Cardiac septum (tissue), 1 donor: ENCODE measurements at places on chromosomes 3 and 15.
A peak's percentile ranks its signal among the peaks of the same experiment; 100 is the strongest.

DNA sequence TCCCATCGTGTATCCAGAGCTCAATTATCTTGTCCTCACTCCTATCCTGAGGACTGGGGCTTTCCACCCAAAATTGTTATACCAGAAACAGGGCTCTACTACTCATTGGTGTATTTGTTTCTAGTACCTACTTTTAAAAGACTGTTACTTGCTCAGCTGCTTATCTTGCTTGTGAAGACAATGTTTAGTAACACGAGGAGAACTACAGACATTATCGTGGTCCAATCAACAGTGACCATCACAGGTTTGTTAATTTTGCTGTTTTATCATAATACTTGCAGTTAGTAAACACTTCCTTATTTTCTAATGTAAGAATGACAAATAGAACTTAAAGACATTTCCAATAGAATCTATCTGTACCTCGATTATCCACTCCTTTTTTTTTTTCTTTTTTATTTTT, 13.5 kb downstream of the LRCH3 start:
- DNase-seq = no peak

DNA sequence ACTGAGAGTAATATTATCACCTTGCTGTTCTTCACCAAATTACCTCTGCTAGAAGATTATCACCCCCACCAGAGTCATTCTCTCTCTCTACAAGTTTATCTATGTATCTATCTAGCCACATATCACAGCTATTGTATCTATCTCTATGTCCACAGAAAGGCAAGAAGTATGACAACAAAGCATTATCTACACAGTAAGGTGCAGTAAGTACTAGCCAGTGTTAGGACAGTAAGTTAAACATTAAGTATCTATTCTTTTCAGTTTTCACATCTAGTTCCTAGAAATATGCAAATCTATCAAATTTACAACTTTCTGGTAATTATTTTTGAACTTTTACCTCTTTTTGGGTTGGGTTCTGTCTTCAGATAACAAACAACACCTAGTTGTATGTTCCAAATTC, 26.5 kb upstream of the XXYLT1 start:
- DNase-seq = no peak

GRCh38 chr3:116338713-116339112, 106.6 kb downstream of the LSAMP start:
- DNase-seq = no peak

- peak; percentile 79 for DNase-seq
Observed at GRCh38 chr3:197354568-197355001, 56.2 kb upstream of the DLG1 start.

GRCh38 chr3:122745369-122746021, 48.1 kb downstream of the HSPBAP1 start:
- no peak for DNase-seq

- no peak for DNase-seq
Observed at GRCh38 chr3:189718215-189718614, 87.0 kb downstream of the TP63 start.

- DNase-seq = peak; percentile 22
Observed at GRCh38 chr3:141941093-141941492, 64.7 kb downstream of the ATP1B3 start.

- DNase-seq = no peak
Observed at GRCh38 chr15:89772932-89773583, 3.1 kb upstream of the MESP2 start.

GRCh38 chr15:63263519-63263918, 13.9 kb upstream of the APH1B start:
- no peak for DNase-seq

- no peak for DNase-seq
Observed at GRCh38 chr3:48018841-48019240, 2.6 kb upstream of the MAP4 start.

GRCh38 chr3:52714335-52715302, 8.7 kb downstream of the SPCS1 start:
- DNase-seq = no peak

DNA sequence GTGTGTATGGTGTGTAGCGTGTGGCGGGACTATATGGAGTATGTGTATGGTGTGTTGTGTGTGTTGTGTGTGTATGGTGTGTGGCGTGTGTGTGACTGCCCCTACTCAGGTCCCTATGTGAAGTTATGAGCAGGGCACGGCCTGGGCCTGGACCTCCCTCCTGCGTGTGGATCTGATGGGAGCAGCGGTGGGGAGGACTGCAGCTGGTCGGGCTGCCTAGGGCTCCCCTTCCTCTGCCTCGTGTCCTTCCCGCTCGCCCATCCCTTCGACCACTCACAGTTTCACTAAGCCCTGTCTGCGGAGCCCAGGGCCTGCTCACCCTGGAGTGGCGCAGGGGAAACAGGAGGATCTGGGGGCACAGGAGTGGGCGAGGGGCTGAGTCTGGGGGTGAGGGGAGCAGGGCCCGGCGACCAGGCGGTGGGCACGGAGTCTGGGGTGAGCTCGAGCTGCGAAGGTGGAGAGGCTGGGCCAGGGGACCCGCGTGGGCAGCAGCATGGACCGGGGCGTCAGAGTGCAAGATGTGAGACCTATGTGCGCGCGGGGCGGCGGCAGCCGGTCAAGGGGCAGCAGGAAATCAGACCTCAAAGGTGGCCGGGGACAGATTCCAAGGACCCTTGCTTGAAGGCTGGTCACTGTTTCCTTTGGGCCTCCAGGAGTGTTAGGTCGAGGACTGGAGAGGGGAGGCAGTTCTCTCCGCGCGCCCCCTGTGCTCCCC, 26.6 kb downstream of the GABRA5 start:
- DNase-seq = no peak

DNA sequence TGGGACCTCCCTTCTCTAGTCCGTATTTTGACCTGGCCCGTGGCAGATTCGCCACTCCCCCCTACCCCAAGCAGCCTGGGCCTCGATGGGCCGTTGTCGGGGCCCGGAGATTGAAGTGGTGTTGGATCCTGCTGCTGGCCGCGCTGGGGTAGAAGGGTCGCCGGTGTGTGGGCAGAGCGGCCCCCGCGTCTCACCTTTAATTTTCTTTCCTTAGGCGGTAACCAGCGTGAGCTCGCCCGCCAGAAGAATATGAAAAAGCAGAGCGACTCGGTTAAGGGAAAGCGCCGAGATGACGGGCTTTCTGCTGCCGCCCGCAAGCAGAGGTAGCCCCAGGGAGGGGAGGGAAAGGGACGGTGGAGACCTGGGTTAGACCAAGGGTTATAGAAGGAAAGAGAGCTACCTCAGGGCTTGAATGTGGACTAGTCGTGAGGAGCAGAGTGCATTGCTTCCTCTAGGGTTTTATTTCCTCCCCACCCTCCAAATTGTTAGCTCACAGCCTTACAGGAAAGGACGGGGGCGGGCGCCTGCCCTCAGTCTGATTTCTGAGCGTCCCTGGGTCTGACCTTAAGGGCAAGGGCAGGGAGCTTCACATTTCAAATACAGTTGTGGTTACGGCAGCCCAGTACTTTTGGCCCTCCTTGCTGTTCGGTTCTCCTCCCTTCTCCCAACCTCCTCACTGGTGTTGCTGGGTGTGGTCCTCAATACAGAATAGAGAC, 799 bp downstream of the SERF2 start:
- no peak for DNase-seq

DNA sequence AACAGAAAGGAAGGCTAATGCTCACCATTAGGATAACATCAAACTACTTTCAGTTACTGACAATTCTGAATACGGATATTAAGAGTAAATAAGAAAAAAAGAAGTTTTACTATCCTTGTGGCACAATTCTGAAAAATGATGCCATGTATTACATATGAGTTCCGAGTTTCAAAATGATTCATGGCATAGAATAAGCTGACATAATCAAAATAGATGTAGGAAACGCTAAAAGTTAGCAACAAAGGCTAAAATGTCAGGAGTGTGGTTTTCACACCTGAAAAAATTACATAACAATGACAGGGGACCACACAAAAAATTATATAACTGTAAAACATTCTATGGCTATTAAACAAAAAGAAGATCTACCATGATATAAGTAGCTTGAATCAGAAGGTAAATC, 1131.9 kb downstream of the OTOL1 start:
- no peak for DNase-seq

DNA sequence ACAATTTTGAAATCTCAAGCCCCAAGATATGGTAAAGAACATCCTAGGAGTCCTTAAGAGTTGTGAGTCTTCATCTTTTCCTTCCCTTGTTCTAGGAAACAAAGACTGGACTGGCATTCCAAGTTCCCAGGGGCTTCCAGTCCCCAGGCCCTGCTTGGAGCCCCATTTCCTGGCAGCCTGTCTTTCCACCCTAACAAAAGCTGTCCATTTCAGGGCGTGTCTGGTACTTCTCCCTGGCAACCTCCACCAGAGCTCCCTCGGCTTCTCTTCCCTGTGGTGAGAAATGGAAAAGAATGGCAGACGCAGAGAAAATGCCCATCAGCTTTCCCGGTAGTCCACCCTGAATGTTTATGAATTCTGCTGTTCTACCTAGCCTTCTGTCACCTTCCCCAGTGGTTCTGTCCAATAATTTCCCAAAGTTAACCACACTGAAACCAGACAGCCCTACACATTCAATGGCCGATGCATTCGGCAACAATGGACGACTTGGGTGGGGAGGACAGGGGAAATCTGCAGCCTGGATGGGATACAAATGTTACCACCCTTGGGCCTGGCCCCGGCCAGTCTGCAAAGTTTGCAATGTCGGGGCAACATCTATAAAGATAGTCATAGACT, 6.8 kb downstream of the RAB6B start:
- DNase-seq = peak; percentile 51

- DNase-seq = no peak
Observed at GRCh38 chr3:23704298-23704697, 101.5 kb upstream of the UBE2E1 start.

DNA sequence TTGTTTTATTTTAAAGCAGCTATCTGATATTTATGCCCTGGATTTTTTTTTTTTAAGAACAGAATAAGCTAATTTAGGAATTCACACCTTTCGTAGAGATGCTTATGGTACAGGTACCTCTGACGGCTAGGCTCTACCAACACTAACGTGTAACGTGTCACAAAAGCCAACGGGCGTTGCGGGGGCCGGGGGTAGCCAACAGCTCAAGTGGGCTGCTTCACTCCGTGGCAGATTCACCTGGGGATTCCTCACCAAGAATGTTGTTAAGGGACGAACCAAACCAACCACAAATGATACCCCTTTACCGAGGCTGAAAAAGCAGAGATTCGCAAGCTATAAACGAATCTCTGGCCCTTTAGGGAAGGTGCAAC, 1.0 kb downstream of the TMCC1 start:
- DNase-seq = no peak

DNA sequence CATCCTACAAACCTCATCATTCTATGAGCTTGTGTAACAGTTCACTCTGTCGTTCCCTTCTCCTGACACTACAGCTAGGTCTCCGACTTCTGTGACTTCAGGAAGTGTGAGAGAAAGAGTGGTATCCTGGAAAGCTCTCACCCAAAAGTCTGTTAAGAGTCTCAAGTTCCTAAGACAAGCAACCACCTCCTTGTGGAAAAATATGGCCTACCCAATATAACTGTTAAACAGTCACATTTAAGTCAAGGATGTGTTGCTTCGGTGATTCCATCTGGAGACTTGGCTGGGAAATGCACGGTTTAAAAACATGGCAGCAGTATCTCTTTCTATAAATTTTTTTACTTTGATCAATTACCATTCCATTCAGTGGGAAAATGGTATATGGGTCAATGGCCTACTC, 13.8 kb downstream of the FEZF2 start:
- DNase-seq = no peak

DNA sequence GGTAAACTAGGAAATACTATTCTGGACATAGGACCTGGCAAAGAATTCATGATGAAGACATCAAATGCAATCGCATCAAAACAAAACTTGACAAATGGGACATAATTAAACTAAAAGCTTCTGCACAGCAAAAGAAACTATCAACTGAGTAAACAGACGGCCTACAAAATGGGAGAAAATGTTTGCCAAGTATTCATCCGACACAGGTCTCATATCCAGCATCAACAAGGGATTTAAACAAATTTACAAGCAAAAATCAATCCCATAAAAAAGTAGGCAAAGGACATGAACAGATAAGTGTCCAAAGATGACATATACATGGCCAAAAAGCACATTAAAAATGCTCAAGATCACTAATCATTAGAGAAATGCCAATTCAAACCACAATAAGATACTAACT, 1088.9 kb downstream of the NAALADL2 start:
- no peak for DNase-seq

DNA sequence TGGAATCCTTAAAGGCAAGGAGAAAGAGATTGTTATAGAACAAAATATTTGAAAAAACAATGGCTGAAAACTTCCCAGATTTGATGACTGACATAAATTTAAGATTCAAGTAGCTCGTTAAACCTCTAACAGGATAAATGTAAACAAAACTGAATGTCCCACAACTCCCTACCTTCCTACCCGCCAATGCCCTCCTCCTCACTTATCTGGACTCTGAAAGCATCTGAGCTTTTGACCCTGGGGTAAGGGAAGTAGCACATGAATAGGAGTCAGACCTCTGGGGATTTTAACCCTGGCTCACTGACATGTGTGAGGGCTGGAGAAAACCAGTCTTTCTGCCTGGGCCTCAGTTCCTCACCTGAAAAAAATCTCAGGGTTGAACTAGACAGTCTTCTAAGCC, 26.9 kb downstream of the CYP19A1 start:
- DNase-seq = no peak

DNA sequence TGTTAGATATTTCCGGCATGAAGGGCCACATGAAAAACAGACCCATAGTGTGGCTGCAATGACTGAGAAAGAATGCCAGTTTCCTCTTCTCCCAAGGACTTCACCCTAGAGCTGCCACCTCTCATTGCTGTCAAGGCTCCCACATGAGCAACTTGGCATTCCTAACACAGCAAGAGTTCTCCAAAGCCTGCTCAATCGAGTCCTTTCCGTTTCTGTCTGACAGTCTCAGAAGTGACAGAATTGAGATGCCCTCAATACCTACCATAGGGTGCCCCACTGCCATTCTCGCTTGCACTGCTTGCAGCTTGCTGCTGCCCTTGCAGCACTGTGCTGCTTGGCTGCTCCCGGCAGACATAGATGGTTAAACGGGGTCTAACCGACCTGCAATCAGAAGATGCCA, 44.3 kb downstream of the UBP1 start:
- no peak for DNase-seq

DNA sequence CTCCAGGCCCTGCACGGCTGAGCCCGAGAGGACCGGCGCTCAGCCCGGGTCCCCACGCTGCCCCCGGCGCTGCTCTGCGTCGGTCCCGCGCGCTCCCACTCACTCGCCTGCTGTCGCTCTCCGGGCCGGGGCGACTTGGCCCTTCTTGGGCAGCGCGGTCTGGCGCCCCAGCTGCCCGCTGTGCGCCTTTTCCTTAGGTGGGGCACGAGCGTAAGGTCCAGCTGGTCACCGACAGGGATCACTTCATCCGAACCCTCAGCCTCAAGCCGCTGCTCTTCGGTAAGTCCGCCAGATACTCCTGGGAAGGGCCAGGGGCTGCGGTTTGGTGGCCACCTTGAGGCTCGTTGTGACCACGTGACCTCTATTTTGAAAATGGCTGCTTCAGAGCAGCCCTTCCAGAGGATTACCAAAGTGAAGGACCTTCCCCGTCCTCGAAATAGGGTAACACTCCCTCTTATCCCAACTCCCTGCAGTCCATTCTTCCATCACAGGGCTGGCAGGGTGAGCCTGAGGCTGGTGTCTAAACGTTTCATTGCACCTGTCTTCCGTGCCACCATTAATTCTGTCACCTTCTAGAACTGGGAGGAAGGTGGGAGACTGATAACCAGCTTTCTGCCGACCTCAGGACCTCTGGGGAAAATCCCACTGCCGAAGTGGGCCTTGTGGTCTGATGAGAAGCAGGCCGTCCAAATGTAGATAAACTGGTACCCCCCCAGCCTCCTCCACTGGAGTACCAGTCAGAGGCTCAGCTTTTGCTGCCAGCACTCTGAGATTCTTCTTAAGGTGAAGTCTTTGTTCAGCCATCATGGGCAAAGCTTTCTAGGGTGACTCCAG, 812 bp downstream of the P4HTM start:
- no peak for DNase-seq
